Cardiac septum (tissue), 1 donor: ENCODE measurements at places on chromosomes 7 and 10.

DNA sequence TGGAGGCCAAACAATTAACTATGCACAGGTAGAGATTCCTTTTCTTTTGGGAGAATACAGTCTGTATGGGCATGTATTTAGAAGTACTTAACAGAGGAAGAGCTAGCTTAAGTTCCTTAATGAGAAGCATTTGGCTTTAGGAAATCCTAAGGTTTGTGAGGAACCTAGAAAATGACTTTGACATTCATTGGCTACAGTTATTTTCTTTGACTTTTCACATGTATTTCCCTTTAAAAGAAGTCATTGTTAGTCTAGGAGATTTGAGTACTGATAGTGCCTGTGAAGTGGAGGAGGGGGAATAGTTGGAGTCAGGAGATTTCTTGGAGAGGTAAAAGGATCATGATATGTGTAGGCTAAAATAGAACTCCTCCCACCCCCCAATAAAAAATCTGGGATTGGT, 3.6 kb downstream of the HELLS start:
- no peak for DNase-seq

- DNase-seq = no peak
These were observed 36.6 kb upstream of the ATP6V0A4 start for GRCh38 chr7:138834583-138834982.

GRCh38 chr7:90595801-90596670, at the start of gene CDK14:
Gene CDK14, plus strand, starts transcription at chr7:90596321. Its CDS starts 307 bp downstream, at chr7:90596628.
- peak; percentile 94 for DNase-seq

DNA sequence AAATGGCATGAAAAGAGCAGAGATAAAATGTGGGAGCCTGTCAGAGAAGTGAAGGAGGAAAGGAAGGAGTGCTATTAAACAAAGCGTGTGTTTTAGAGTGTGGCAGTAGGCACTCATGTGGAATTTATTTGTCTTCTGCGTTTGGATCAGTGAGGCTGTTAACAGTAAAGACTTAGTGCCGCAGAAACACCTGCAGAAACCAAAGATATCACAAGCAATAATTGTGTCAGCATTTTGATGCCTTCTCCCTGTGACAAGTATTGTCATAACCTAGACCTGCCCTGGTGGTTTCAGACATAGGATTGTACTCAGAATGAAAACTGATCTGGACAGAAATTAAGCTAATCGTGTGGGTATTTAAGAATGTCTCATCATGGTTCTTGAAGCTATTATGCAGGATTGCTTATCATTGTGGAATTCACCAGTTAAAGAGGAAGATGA, 191.0 kb downstream of the CAMK1D start:
- no peak for DNase-seq

GRCh38 chr7:36131499-36131898, 21.6 kb upstream of the EEPD1 start:
- DNase-seq = no peak

- DNase-seq = no peak
These were observed 1389.3 kb downstream of the GATA3 start for GRCh38 chr10:9443758-9444157.

- no peak for DNase-seq
These were observed 5.5 kb upstream of the UNC5B start for GRCh38 chr10:71206911-71207310.

- DNase-seq = no peak
These were observed 48.2 kb downstream of the APBB1IP start for GRCh38 chr10:26486304-26486703.

DNA sequence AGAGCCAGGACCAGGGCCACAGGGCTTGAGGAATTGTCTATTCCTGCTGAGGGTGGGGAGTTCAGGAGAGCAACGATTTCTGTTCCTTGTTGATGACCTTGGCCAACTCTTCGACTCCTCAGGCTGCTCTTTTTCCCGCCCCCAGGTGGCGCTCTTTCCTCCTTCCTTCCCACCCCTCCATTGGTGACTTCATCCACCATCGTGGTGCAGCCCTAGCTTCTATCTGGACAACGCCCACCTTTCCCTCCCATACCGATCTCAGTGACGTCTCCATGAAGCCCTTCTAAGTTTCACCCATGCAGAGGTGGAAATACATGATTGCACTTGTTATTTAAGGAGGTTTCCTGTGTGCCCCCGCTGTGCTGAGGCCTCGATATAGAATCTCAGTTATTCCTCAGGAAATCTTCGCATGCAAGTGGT, 22.1 kb upstream of the CARD11 start:
- DNase-seq = no peak

DNA sequence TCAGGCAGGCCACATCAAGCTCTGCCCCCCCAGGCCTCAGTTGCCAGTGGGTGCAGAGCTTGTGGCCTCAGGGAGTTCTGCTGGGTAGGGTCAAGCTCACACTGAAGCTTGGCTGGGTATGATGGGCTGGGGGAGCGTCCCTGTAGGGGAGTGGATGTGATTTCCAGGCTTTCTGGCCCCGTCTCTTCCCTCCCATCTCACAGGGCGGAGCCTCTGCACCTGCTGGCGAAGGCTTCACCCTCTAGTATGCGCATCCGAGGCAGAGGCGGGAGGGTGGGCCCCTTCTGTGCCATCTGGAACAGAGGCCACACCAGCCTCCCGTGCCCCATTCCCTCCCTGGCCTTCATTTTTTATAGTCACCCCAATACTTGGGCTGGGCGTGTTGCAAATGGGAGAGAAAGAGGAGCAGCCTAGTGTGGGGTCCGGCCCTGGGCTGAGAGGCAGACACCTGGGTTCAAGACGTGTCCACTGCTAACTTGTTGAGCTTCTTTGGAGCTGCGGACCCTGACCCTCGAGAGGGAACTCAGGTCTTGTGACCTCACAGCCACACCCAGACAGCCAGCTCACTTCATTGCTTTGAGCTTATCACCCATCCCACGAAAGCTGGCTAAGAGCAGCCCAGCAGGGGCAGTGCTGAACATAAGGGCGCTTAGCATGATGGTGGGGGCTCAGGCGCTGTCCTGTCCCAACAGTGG, 2.3 kb downstream of the AQP1 start:
- DNase-seq = no peak

GRCh38 chr7:121195874-121196273, 132.9 kb upstream of the WNT16 start:
- no peak for DNase-seq

GRCh38 chr10:103784723-103785418, 70.5 kb downstream of the SH3PXD2A start:
- no peak for DNase-seq

- no peak for DNase-seq
These were observed 341.3 kb upstream of the SEMA3C start for GRCh38 chr7:81260152-81260551.

- no peak for DNase-seq
These were observed 24.5 kb downstream of the OGDH start for GRCh38 chr7:44630792-44631457.

GRCh38 chr7:159136442-159136841, 8.2 kb downstream of the VIPR2 start:
- DNase-seq = peak; percentile 55

DNA sequence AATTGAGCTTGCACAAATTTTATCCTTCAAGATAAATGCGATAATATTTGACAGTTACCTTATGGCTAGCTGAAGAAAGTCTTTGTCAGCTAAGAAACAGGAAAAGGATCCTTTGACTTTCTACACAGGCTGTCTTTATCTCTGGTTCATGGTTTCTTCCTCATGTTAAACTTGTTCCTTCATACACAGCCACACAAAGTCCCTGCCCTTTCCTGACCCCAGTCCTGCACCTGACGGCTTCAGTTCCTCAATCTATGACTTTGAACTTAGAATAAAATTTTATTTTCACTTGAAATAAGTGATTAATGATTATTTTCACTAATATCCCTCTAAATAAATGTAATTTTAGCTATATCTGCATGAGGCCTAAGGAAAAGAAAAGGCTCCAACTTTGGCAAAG, 77.8 kb upstream of the PRSS1 start:
- no peak for DNase-seq

DNA sequence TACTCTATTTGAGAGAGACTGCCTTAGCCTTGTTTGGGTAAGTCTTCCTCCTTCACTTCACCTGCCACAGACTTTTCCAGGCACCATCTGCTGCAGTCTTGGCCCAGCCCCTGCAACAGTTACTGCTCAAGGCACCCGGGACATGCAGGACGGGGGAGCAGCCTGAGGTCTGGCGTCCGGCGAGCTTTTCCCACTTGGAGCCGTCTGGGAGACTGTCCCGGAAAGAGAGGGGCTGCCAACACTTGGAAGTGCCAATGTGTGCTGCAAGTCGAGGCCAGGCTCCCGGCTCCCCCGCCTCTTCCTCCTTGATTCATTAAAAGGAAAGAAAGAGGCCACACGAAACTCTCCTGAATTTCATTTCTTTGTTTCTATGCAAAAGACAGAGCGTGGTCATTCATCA, 13.7 kb downstream of the HTRA1 start:
- peak; percentile 88 for DNase-seq

DNA sequence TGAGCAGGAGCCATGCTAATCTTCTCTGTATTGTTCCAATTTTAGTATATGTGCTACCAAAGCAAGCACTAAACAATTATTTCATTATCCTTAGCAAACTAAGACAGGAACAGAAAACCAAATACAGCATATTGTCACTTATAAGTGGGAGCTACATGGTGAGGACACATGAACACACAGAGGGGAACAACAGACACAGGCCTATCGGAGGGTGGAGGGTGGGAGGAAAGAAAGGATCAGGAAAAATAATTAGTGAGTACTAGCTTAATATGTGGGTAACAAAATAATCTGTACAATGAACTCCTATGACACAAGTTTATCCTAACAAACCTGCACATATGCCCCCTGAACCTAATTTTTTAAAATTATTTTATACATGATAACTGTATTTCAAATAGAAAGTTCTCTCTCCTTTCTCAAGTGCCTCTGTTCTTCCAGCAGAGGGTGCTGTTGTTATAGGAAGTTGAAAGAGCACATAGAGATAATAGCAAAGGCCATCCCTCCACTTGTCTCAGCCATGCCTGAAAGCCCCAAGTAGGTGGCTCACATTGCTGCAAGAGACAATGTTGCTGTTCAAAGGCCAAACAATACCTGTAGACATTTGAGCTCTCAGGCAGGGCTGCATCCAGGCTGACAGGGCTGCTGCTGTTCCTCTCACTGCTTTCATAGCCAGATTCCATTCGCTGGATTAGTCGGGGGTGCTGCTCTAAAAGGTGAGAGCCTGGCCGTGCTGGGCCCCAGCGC, 33.4 kb upstream of the PPP3CB start:
- no peak for DNase-seq

DNA sequence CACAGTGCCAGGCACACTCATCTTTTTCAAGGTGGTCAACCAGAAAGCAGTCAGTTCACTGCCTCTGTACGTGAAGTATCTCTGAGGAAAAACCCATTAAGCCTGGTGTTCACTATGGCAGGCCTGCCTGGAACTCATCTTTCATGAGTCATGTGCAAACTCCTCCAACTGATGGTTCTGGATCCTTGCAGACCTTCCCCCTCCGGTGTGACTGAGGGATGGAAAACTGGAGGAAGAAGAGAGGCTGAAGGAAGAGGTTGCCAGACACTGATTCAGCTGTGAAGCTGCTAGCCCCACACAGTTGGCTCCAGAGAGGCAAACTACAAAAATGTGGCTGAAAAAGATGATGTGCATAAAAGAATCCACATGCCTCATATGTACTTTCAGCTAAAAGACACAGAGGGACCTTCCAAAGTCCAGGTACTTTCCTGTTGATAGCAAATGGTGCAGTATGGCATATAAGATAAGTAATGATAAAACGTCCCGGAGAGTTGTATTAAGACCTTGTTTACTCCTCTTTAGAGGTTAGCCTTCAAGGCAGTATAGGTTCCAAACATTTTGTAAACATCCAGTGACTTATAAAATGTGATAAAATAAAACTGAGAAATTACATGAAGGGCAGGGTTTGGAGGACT, 2.7 kb downstream of the CYP3A5 start:
- no peak for DNase-seq

DNA sequence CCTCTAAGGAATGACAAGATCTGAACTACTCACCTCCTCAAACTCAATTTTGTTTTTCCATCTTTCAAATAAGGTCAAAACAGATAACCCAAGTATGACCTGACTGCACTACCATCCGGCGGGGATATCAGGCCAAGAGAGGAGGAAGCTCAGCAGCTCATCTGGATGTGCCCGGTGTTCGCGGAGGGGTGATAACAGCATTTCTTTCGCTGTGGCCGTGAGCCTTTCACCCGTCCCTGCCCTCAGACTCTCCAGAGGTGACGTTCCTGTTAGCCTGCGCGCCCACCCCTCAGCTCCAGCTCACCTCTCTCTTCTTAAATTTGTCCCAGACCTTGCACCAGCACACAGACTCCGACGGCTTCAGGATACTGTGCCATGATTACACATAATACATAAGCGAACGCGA, 526 bp downstream of the ZNF248 start:
- no peak for DNase-seq
